Right ventricle myocardium inferior (tissue), 1 donor: ENCODE measurements at places on chromosomes 2 and 18.

GRCh38 chr18:61612517-61612916 lies 279.3 kb downstream of the CDH20 start:
- DNase-seq, result no peak

DNA sequence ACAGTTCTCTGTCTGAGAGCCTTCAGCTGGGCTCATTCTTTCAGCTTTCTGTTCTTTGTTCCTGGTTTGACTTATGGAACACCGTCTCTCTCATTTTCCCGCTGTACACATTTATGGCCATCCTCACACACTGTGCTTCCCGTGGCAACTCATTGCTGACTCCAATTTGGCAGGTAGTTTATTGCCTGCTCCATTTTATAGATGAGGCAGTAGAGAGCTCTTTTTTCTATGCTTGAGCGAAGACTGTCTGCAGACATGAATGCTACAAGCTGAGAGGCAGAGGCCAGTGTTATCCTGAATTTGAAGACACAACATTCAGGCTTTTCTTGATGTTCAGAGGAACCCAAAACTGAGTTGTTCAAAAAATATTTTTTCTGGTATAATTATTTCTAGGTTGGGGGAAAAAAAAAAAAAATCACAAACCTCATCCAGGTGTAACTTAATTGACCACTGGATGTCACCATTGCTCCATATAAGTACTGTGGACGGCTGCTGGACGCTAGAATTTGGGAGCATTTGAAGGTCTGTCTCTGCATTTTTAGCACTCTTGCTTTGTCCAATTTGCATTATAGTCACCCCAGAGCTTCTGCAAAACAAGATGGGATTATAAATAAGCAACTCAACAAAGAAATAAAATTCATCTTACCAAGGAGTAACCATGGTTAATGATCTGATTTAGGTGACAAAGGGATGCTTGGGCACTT lies 83.5 kb downstream of the HRH4 start:
- no peak for DNase-seq

DNA sequence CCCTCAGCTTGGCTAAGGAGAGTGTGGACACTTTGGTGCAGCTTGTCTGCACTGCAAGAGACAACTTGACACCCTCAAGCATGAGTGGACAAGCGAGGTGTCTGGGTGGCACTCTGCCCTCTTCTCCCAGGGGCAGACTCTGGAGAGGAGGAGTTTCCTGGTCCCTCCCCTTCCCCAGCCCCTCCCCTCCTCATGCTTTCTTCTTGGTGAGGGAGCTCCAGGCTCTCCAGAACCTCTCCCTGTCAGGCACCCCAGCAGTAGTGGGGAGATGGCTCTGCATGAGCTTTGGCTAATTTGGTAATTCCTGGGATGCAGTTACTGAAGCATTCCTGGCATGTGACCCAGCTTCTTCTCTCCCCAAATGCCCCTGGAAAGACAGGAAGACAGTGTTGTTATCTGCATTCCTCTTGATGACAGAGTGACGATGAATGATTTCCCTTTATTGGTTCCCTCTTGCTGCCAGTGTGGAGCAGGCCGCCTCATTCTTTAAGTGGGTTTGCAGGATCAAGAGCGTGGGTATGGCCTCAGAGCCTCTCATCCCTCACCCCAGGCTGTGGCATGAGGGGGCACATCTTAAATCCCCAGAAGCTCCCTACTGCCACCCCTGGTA lies 89.2 kb downstream of the STPG4 start:
- DNase-seq, result no peak

DNA sequence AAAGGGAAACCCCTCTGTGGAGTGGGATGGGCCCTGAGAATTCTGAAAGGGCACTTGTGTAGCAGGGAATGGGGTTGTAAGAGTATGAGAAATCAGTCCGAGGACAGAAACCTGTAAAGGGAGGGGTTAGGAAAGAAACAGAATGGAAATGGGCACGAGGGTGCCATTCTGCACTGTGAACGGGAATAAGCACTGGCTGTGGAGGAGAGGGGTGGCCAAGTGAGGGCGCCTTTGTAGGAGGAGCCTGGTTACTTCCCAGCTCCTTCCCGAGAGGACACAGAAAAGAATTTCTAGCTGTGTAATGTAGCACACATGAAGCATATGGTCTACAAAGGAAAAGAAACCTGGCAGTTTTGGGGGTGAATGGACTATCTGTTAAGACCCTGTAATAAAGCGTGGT lies 53.4 kb downstream of the POLR1A start:
- DNase-seq, result no peak

DNA sequence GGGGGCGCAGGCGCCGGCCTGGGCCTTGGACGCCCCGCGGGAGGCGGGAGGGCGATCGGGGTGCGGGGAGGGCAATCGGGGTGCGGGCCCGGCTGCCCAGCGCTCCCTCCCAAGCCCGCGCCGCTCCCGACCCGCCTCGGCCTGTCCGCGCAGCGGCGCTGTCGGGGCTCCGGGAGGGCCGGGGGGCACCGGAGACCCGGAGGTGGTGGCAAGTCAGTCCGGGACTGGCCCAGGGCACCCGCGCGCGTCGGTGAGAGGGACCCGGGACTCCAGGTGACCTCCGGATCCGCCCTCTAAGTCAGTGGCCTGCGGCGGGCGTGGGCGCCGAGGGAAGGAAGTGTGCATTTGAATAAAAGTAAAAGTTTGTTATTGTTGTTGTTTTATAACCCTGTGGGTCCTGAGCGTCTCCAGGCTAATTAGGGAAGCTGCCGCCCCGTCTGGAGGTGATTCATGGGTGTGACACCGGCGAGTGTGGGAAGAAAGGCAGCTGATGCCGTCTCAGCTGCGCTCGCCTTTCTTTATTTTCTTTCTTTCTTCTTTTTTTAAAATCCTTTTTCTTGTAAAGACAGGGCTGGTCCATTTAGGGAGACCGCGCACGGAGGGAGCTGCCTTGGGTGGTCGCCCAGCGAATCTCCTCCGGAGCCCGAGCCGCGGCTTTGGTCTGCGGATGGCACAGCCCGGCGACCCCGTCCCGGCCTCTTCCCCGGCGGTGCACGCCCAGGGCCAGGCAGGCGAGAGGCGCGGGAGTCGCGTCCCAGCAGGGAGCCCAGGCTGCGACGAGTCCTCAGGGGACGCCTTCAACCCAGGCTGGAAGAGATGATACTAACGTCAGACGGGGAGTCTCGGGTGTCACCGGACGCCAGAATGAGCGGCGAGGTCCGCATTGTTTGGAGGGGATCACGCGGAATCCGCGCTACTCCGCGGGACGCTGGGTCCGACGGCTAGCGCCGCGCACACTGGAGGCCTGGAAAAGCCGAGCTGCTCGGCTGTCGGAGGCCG lies 627 bp upstream of the CRACDL start:
- peak; percentile 58 for DNase-seq

- peak; percentile 74 for DNase-seq
Measured at GRCh38 chr18:54828281-54828881, at the start of gene RAB27B. TSS of gene RAB27B (plus strand) at chr18:54828477. CDS start at chr18:54877586, 49,109 bp downstream.

GRCh38 chr2:24317491-24317920 lies 42.8 kb downstream of the ITSN2 start:
- DNase-seq, result no peak

DNA sequence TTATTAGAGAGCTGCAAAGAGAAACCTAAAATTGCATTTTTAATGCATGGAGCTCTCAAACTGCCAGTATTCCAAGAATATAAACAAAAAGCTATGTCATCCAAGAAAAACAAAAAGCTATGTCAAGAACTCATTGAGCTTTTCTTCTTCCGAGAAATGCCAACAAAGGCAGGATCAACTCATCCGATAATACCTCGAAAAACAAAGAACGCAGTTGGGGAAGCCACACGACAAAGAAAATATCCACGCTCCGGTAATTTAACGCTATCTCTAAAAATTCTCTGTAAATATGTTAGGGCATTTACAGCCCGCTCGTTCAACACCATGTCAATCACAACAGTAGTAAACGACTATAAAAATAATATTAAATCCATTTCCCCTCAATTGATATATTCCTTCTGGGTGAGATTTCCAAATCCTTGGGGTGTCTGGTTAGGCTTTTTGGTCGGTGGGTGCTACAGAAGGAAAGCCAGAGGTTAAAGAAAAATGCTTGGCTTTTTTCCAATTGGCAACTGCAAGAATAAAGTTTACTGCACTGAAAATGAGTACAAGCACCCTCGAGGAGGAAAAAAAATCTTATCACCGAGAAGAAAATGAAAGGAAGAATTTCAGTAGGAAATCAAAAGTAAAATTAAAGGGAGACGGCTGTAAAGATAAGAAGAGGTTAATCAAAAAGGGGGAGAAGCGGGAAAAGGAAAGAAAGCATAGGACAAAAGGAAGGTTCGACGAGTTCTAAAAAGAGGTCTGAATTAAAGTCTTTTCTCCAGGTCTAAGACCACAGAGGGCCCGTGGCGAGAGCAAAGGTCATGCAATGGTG lies 856 bp downstream of the TIA1 start:
- no peak for DNase-seq

DNA sequence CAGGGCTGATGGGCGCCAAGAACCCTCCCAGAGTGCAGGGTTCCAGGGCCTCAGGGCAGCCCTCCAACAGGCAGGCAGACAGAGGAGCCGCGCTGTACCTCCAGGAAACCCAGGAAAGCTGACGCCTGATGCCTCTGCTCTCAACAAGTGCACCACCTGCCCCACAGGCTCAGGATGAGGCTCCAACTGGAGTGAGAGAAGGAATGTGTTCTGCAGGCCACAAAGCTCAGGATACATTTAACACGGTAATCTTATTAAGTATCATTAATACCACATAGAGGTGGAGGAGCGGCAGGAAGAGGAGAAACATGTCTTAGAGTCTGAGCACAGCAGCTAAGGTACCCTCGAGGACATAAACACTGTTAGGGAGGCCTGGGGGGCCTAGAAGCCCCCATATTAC lies 155.9 kb upstream of the CAPN13 start:
- no peak for DNase-seq

GRCh38 chr2:206804326-206804725 lies 38.9 kb downstream of the FASTKD2 start:
- DNase-seq, result no peak

DNA sequence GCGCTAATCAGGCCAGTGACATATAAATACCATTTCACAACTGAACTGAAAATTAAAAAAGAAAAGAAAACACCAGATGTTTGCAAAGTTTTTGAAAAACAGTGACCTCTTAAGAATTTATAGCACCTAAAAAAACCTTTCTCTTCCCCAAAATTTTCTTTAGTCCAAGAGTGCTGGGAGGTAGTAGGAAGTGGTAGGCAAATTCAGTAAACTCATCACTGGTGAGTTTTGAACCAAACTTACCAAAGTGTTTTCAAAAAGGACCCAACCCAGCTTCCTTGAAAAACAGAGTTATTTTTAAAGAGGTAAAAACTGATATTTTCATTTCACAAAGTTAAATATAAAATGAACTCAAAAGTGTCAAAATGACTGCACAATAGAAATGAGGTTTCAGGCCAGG lies 90.4 kb downstream of the TMEM247 start:
- DNase-seq, result no peak

GRCh38 chr2:191117341-191117740 lies 33.5 kb downstream of the STAT4 start:
- no peak for DNase-seq
